Activated T-cell treated with anti-CD3 and anti-CD28 coated beads, Interleukin-2, amount 50 U/mL, for 72 hours (primary cell): ENCODE measurements at places on chromosomes 11 and 22.

GRCh38 chr11:27700351-27701301, at the start of gene BDNF:
Gene BDNF, minus strand, starts transcription at chr11:27700455. Its CDS starts 41,891 bp downstream, at chr11:27658564.
- DNase-seq = no peak

GRCh38 chr11:78656327-78656726, 81.7 kb upstream of the NARS2 start:
- no peak for DNase-seq

- DNase-seq = no peak
Observed at GRCh38 chr11:65452806-65453490, 30.4 kb downstream of the NEAT1 start.

DNA sequence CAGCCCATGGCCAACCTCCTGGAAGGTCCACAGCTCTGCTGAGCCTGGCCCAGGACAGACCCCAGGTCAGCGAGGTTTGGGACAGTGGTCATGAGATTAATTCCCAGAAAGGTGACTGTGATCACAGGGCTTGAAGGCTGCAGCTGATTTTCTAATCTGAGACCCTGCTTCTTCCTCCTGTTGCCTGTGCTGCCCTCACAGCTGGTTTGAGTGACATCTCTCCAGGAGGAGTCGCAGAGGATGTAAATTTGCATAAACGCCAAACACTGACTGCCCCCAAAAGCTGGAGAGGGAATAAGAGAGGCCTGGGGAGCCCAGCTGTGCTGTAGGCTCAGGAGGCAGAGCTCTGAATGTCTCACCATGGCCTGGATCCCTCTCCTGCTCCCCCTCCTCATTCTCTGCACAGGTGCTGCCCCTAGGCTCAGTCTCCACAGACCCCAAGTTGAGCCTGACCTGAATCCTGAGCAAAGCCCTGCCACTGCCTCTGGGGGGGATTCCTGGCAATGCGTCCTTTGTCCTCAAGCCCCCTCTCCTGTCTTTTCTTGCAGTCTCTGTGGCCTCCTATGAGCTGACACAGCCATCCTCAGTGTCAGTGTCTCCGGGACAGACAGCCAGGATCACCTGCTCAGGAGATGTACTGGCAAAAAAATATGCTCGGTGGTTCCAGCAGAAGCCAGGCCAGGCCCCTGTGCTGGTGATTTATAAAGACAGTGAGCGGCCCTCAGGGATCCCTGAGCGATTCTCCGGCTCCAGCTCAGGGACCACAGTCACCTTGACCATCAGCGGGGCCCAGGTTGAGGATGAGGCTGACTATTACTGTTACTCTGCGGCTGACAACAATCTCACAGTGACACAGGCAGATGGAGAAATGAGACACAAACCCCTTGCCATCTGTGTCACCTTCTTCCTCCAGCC, 23.8 kb downstream of the GGTLC2 start:
- DNase-seq = no peak

GRCh38 chr11:110249066-110249465, 47.3 kb downstream of the RDX start:
- DNase-seq = no peak

- DNase-seq = no peak
Observed at GRCh38 chr11:27209562-27210005, 153.4 kb downstream of the CCDC34 start.

DNA sequence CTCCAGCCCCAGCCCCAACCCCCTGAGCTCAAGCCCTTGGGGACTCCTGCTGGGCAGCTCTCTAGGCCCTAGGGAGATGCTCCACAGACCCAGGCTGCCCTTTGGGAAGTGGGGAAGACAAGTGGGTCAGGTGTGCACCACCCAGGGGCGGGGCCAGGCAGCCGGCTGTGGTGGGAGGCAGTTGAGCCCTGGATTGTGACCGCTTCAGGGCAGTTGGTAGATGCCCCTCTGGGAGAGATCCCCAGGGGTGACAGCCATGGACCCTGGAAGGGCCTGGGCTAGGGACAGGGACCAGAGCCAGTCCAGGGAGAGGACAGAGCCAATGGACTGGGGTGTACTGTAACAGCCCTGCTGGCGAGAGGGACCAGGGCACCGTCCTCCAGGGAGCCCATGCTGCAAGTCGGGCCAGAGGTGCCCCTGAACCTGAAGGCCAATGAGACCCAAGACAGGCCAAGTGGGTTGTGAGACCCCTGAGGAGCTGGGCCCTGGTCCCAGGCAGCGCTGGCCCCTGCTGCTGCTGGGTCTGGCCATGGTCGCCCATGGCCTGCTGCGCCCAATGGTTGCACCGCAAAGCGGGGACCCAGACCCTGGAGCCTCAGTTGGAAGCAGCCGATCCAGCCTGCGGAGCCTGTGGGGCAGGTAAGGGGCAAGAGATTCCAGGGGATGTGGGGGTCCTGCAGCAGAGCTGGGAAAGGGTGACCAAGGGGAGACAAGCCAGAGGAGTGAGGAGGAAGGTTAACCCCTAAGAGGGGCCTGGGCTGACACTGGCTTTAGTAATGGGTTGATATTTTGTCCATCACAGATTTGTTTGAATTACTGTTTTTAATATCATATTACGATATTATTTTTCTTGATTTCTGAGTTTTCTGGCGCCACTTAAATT, at the start of gene IGLL5:
TSS of gene IGLL5 (plus strand) at position 196 of the 883 bp plus-strand sequence. CDS start at position 434, 238 bp downstream.
- no peak for DNase-seq

DNA sequence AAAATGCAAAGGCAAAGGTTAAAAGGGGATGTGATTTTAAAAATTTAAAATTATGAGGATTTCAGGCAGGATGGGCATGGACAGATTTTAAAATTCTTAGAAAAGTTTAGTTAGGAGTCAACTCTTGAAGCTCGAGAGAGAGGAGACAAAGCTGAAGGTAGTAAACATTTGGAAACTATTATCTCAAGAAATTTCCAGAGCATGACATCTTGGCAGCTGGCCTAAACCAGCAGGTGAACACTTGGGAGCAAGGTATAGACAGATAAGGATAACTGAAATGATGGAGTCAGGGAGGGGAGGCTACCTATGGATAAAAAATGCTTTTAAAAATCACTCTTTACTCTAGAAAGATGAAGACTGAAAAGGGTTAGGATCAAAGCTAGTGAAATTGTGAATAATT, 13.7 kb downstream of the POU2AF3 start:
- DNase-seq = no peak

GRCh38 chr22:49052023-49052538, 775.6 kb downstream of the BRD1 start:
- peak; percentile 37 for DNase-seq

GRCh38 chr22:25086902-25087282, 112.8 kb upstream of the CRYBB3 start:
- no peak for DNase-seq

GRCh38 chr11:1299621-1300020, 9.8 kb downstream of the TOLLIP start:
- DNase-seq = no peak

- no peak for DNase-seq
Observed at GRCh38 chr11:17770048-17770652, 35.6 kb downstream of the KCNC1 start.

- no peak for DNase-seq
Observed at GRCh38 chr11:120363436-120363835, 27.2 kb downstream of the ARHGEF12 start.

DNA sequence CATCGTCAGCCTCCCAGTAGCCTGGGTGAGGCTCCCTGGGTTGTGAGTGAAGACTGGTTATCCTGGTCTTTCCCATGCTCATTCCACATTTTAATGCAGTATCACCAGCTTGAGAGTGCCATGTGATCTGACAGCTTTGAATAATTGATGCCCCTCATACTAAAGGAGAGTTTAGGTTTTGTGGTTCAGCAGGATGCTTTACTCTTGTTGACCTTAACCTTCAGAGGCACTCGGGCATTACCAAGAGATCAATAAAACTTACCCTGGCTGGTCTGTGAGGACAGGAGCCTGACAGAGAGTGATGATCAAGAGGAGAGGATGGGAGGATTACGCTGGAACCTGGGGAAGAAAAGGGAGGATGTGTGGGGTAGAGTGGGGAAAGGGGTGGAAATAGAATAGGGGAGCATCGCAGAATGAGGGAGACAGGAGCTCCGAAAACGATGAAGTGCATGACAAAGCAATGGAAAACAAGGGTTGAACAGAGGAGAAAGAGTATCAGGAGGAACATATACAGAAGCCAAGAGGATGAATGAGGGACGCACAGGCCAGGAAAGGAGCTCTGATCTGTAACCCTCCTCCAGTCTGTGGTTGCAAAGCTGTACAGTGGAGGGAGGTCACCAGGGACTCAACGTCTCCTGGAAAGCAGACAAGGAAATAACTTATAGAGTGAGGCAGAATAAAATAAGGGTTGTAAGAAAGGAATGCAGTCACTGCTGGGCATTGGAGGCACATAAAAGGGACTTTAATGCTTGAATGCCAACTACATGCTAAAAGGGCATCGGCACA, 594.5 kb downstream of the NTM start:
- DNase-seq = no peak

DNA sequence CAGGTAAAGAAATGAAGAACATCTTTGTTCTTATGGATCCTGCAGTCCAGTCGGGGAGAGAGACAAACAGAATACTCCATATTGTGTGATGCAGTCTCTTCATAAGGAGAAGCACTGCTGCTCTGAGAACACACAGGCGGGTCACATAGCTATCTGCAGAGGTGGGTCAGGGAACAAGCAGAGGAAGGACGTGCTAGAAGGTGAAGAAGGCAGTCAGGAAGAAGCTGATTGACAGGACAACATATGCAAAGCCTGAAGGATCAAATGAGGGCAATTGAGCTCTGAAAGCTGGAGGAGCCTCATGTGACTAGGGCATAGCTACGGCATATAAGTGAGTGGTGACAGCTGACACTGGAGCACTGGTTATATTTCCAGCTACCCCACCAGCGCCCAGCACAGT, 122.5 kb downstream of the OPCML start:
- no peak for DNase-seq

- no peak for DNase-seq
Observed at GRCh38 chr11:58006940-58007339, 16.7 kb upstream of the OR9Q1 start.

DNA sequence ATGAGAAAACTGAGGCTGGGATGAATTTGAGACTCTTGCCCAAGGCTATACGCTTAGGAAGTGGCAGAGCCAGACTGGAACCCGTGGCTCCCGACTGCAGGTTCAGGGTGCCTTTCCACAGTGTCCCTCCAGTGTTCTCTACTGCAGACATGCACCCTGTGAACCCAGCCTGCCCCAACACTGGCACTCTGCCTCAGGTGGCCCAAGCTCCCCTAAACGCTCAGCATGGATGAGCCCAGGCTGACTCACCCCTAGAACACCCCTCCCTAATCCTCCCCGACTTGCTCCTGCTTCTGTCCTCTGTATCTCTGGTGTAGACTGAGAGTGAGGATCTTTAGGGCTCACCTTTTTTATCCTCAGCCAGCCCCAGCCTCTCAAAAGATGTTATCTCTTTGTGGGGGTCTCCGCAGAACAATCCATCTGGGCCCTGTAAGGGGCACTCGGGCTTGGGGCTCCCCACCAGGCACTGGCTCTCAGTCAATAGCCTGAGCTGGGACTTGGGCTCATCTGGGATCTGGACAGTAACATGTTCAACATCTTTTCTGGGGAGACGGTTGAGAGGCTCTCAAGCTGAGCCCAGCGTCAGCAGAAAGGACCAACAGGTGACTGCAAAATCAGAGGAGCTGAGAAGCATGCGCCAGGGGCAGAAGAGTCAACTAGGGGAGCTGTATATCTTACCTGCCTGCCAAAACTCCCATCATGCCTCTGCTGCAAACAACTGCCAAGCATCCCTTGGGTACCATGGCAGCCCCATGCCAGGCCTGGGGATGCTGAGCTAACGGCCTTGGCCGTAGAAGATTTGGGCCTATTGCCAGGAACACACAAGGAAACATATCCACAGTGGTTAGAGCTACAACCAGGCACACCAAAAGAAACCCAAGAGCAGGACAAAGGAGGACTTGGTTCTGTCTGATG, 176.2 kb downstream of the BUD13 start:
- no peak for DNase-seq

- DNase-seq = no peak
Observed at GRCh38 chr11:4125141-4125540, 30.5 kb downstream of the RRM1 start.

DNA sequence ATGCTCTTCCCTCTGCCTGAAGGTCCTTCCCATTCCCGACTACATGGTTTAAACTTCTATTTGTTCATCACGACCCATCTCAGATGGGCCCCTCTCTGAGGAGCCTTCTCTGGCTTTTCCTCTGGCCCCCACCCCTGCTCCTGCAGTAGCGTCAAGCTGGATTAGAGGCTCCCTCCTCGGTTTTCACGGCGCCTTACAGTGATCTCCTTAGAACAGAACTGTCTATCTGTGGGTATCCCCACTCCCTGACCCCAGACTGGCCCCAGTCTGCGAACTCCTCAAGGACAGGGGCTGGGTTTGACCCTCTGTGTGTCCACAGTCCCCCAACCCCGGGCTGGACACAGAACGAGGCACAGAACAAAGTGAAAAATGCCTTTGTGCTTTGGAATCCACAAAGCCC, 2.8 kb downstream of the PLEKHB1 start:
- no peak for DNase-seq

DNA sequence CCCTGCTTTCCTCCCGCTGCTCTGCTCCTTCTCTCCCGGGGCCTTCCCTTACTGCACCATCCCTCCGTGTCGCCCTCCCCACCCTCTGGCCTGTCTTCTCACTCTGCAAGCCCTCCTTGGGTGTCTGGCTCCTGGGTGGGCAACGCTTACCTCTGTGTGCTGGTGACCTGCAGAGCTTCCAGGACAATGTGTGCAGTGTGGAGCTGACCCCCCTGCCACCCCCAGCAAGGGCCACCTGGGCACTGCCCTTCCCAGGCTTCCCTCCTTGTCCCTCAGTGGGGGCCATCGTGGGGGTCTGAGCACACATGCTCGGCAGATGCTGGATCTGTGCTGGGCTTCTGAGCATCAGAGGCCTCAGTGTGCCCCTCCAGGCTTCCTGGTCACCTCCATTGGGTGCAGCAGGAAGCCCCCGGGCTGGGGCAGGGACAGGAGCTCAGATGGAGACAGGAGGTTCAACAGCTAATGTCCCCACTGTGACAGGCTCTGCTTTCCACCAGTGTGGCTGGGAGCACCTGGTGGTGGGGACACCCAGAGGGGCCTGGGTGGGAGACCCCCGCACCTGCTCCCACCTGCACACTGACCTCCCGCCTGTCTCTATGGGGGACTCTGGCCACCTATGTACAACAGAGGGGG, 7.8 kb upstream of the BRSK2 start:
- DNase-seq = no peak

GRCh38 chr22:28952857-28953256, 69.5 kb downstream of the ZNRF3 start:
- DNase-seq = no peak
